Nucleus accumbens (tissue), 56 donors: ENCODE measurements at places on chromosomes 1 and 21.

- no peak for DNase-seq
These were observed 101.2 kb upstream of the IRF2BP2 start for GRCh38 chr1:234710936-234711724.

DNA sequence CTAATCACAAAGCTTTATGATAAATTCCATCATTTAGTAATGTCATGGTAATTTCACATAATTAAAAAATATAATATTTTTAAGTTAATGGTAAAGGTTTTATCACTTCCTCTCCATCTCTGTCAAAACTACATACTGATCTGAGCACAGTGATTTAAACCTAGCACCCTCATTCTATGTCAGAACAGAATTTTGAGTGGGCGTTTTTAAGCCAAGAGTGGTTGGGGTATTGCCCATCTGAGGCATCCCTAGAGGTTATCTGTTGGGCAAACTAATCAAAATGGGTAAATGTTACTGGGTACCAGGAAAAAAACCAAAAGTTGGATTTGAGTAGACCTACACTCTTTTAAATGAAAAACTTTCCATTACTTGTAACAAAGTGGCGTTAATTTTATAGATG lies 100.7 kb upstream of the GFI1 start:
- DNase-seq = no peak

GRCh38 chr21:28482657-28483056 lies 510.0 kb downstream of the LTN1 start:
- DNase-seq = no peak

GRCh38 chr1:21593231-21593630 lies 75.9 kb downstream of the RAP1GAP start:
- no peak for DNase-seq

- DNase-seq = no peak
These were observed 135.9 kb downstream of the FGGY start for GRCh38 chr1:59432531-59433439.

DNA sequence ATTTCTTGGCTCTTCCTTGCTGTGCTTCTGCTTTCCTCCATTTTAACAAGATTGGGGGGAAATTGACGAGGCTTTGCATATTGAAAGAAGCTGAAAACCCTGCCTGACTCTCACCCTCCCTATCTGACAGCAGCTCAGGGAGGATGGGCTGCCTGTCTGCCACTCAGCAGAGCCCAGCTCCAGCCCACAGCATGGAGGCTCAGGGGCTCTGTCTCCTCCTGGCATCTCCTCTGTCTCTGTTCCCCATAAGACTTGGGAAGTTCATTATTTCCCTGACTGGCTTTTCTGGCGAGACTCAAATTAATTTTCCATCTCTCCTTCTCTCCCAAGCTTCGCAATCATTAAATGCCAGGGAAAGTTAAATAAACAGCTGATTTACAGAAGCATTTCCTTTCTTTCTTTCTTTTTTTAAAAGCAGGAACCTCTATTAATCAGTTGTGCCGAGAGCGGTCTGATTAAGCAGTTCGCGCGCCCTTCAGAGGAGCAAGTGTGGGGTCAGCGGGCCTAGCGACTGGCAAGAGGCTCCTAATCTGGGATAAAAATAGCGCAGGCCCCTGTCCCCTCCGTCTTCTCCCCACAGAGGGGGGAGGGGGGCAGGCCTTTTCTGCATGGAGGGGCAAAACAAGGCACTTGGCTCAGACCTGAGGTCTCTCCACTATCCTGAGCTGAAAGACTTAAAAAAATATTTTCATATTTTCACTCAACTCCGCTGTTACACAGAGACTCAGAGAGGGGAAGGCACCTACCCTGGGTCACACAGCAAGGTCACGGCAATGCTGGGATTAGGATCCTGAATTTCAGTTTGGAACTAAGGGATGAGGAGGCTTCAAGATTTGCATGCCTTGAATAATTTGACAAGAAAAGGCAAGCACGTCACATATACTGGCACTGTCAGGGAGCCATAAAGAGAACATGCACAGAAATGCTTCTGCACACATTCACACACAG lies 170.4 kb downstream of the ACTL8 start:
- DNase-seq = no peak

GRCh38 chr1:205497351-205497750 lies 7.1 kb upstream of the CDK18 start:
- no peak for DNase-seq

DNA sequence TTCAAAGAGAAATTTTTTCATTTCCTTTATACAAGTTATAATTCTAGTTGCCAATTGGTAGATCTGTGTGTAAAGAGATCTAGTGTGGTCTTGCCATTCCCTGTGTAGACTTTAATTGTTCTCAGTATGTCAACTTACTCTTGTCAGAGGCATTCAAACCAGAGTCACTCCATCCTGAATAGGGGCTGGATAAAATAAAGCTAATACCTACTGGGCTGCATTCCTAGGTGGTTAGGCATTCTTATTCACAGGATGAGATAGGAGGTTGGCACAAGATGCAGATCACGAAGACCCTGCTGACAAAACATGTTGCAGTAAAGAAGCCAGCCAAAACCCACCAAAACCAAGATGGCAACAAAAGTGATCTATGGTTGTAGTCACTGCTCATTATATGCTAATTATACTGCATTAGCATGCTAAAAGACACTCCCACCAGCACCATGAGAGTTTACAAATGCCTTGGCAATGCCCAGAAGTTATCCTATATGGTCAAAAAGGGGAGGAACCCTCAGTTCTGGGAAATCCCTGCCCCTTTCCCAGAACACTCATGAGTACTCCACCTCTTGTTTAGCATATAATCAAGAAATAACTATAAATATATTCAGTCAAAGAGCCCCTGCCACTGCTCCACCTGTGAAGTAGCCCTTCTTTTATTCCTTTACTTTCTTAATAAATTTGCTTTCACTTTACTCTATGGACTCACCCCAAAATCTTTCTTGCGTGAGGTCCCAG lies 74.0 kb upstream of the ADAMTS5 start:
- no peak for DNase-seq

DNA sequence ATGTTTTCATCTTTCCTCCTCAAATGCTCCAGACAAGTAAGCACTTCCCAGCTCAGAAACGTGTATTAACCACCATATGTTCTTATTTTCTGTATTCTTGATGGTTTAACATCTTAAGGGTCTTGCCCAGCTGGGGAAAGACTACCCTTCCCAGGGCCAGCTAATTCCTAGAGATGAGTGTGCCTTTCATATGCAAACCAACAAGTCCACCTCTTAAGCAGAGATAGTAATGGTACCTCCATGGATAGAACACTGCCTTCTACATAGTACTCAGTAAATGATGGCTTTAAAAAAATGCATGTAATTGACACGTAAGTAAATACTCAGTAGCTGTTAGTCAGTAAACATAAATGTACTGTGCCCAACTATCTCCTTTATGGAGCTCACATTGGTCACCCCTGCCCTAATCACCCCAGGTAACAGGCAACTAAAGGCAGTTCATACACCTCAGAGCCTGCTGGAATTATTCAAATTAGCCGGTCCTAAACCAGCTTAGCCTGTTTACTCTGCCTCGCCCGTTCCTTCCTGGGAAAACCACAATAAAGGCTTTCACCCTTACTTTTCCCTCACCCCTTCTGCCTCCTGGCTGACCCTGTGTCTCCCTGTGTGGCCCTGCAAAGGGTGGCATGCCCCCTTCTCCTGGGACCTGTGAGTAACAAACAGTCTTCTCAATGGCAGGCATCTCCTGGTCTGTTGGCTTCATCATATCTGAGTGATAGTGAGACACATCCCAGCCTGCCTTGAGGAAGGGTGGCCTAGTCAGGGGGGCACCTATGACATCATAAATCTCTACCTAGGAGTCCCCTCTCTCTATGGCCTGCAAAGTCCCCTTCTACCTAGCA lies 40.1 kb upstream of the KLHDC7A start:
- no peak for DNase-seq

- DNase-seq = no peak
These were observed 1573.0 kb upstream of the PRMT6 start for GRCh38 chr1:105483436-105483835.

DNA sequence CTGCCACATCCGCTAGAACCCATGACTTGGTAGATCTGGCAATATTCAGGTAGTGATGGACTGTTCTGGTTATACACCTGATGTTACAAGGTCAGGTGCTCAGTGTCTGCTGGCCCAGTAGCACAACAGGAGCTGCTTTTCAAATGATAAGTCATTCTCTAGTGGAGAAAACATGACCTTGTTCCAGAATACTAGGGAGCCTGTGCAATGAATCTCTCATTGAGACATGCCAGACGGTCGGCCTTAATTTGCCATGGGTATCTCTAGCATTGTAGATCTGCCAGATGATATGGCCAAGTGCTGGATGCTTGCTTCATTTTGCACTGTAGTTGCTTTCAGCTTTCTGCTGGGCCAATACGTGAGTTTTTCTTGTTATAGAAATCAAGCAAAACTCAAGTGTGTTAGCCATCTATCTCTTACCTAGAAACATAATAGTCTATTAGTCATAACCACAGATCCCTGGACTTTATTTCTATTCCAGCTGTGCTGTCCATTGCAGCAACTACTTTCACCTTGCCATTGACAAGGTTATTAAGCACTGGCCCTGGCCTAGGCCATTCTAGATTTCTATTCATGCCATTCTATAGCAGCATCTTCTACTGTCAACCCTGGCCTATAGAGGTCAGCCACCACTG lies 13.9 kb upstream of the CENPF start:
- no peak for DNase-seq

- DNase-seq = no peak
These were observed 123.6 kb downstream of the DTL start for GRCh38 chr1:212158912-212159796.

DNA sequence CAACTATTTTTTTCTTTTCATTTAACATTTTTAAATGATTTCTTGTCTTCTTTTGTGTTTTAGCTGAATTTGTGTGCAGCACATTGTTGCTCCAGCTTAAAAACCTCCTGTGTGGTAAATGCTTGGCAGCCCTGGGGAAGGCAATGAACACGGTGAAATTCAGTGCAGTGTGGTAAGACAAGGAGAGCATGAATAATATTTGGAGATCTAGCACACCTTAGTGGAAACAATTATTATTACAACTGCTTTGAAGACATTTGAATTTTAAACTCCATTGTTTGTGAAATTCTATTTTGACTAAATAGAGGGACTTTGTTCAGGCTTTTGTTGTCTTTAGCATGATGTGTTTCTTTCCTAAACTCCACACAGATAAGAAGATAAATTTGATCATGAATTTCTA lies 242.6 kb upstream of the CXADR start:
- no peak for DNase-seq

DNA sequence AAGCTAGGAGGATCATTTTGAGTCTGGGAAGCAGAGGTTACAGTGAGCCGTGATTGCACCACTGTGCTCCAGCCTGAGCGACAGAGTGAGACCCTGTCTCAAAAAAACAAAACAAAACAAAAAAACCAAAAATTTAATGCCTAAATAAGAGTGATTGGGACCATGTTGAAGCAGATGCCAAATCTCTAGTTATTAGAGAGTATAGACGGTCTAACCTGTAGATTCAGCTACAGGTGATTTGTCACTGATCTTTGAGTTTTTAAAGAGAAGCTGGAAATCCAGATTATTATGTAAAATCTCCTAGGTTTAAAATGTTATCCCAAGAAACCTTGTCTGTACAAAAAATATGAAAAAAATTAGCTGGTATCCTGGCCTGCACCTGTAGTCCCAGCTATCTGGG lies 11.5 kb downstream of the HDAC1 start:
- no peak for DNase-seq

DNA sequence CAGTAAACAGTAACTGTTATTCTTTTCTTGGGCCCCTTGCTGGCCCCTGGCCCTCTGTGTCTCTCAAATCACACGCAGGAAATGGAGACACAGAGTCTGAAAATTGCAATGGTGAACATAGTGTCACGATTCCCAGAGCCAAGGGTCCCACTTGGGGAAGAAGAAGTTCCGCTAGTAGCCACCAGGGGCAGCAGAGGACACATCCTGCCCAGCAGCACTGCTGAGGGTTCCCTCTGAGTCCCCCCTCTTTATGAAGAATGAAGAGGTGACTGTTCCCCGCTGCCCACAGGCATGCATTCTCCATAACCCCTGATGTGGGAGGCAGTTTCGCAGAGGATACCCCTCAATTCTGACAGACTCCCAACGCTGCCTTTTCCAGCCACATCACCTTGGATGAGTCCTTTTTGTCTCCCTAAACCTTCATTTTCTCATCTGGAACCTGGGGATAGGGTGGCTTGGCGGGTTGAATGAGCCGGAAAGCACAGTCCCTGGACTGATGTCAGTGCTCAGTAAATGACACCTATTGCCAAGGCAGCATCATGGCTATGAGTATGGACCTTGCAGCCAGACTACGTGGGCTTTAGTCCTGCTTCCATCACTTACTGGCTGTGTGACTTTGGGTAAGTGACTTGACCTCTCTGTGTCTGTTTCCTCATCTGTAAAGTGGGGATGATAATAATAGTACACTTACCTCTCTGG lies 238.0 kb upstream of the TMEM51 start:
- DNase-seq = peak; percentile 29

GRCh38 chr1:18954270-18955071 lies 2.0 kb downstream of the IFFO2 start:
- DNase-seq = no peak

- DNase-seq = no peak
These were observed 113.9 kb downstream of the RABGAP1L start for GRCh38 chr1:174273190-174273589.

- no peak for DNase-seq
These were observed 58.5 kb downstream of the KIF26B start for GRCh38 chr1:245213066-245213831.

- DNase-seq = no peak
These were observed 8.2 kb downstream of the NES start for GRCh38 chr1:156668801-156669637.

DNA sequence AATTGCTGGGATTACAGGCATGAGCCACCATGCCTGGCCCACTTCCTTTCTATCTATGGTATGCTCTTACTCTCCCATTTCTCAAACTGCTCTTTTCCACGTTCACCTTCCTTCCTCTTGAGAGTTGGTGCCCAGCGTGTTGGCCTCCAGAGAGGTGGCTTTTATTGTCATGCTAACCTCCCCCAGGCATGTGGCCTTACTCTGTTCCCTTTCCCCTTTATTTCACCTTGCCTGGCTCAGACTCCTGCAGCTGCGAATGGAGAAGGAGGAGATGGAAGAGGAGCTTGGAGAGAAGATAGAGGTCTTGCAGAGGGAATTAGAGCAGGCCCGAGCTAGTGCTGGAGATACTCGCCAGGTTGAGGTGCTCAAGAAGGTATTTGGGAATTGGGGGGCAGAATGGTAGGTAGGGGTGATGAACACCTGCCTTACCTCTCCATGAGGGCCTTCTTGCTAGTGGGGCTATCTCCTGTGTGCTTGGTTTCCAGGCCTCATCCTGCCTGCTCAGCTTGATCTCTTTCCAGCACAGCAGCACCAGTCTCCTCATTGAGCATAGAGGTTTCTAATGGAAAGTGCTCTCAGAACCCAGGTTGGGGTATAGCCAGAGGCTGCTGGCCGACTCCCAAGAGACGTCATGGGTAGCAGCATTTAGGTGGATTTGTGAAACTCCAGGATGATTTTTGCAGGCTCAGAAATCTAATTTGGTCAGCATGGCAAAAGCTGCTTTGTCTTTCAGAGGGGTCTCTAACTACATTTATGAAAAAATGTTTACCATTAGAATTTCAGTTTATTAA lies 13.2 kb upstream of the TUFT1 start:
- DNase-seq = no peak

- no peak for DNase-seq
These were observed 71.7 kb downstream of the EDEM3 start for GRCh38 chr1:184682956-184683355.
